ENCODE measurements at places on chromosomes 12 and 14.

- DNase-seq: no peak
Measured at GRCh38 chr14:52395728-52396127, 81.6 kb downstream of the PTGER2 start.

GRCh38 chr12:100942984-100943749, 148.6 kb downstream of the ANO4 start:
- DNase-seq: no peak

GRCh38 chr12:49037111-49037946, 18.8 kb upstream of the PRKAG1 start:
- no peak for DNase-seq

DNA sequence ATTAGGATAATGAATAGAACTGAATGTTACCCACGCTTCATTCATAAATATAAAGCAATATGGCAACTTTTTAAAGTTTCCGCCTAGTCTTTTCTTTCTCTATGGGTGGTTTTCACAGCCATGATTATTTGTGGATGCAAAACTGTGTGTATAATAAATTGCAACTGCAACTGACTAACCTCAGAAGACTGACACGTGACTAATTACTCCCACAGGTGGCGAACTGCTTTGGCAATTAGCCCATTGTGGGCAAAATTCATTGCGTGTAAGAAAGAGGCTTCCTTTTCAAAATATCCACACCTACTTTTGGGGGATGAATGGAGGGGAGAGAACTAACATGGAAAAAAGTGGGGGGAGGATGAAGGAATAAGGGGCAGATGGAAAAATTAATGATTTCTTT, 79.0 kb downstream of the SLC25A21 start:
- no peak for DNase-seq

DNA sequence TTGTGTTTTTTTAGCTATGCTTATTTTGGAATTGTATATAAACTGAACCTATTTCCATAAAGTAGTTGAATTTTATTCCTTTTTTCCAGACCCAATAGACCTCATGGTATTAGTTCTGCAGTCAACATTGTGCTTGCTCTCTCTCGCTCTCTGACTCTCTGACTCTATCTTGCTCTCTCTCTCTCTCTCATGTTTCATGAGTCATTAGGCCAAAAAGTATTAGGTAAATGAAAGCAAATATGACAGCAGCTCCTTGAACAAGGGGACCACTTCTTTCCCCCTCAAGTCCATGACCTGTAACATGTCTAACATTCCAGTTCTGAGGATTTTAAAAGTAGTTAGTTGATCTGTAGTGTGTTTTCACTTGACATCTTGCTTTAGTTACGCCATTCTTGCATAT, 14.0 kb upstream of the C12orf71 start:
- DNase-seq: no peak

- no peak for DNase-seq
Measured at GRCh38 chr12:86914721-86915120, 658.5 kb upstream of the MGAT4C start.
